ENCODE measurements at places on chromosomes 16 and 17. TPM values are rescaled to one million over a fixed set of nuclear protein-coding genes. Genes with fewer than 3 reads are reported as not detected.
A peak's percentile ranks its signal among the peaks of the same experiment; 100 is the strongest.

MATCAP1 gene
- 42.9 TPM for total RNA-seq

GRCh38 chr17:7156342-7156940 is 22.7 kb downstream of the ASGR1 start:
- H3K27me3 ChIP-seq, result no peaks in the 10 kb centered on the region
- no peaks in the 10 kb centered on the region for H3K4me1 ChIP-seq
- H3K36me3 ChIP-seq, result no peaks in the 10 kb centered on the region
- no peak for DNase-seq

DNA sequence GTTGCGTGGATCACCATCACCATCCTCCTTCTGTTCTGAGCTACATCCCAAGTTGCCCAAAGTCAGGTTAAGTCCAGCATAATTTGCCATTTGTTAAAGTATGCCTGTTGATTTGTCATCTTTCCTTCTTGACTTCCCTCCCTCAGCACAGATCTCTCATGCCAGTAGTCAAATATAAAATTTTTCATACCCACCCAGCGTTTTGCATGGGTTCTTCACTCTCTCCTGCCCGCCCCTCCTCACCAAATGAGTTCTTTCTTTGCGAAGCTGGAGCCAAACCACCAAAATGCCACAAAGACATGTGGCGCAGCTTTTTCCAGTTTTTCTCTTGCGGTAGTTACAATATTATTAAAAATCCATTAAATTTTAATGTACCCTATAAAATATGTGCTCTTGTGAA is 167.2 kb downstream of the MSI2 start:
- no peaks in the 10 kb centered on the region for H3K4me1 ChIP-seq
- H3K27ac ChIP-seq, result no peak overlapping the region
- no peak for DNase-seq
- no peak overlapping the region for H3K4me3 ChIP-seq

OR1A1 gene
- total RNA-seq, result not detected

DNA sequence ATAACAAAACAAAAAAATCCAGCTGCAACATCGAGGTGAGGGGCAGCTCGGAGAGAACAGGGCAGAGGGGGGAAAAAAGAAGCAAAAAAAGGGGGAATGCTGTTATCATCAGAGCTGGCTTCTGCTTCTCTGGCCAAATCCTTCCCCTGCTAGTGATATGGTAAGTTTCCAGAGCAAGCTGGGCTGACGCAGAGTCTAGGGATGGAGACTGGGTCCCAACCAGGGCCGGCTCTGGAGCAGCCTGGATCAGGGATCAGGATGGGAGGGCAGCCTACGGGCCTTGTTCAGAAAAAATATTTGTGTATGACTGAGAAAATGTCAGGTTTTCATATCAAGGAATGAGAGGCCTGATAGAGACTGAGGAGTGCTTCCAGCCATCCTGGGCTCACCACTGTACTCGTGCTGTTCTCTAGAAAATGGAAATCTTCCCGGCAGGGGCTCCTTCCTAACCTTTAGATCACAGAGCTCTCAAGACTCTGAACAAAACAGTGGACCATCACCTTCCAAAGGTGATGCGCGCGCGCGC is 726 bp upstream of the C1QTNF1 start:
- no peaks in the 10 kb centered on the region for H3K36me3 ChIP-seq
- peaks cover 61% of the 10 kb centered on the region for H3K4me1 ChIP-seq
- H3K4me3 ChIP-seq, result no peak overlapping the region
- H3K27me3 ChIP-seq, result peaks cover 5% of the 10 kb centered on the region

DGKE gene
- total RNA-seq, result 12.2 TPM

DNA sequence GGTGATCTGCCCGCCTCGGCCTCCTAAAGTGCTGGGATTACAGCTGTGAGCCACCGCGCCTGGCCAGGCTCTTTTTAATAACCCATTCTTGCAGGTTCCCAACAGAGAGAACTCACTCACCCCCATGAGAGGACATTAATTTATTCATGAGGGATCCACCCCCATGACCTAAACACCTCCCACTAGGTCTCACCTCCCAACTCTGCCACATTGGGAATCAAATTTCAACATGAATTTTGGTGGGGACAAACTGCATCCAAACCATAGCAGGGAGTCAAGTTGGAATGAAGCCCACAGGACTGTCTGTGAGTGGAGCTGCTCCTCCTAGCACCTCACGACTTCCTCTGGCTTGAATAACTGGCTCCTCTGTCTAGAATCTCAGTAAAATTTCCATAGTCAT is 85.5 kb downstream of the WWP2 start:
- H3K4me1 ChIP-seq, result peaks cover 22% of the 10 kb centered on the region
- no peak for DNase-seq
- H3K4me3 ChIP-seq, result no peak overlapping the region

DNA sequence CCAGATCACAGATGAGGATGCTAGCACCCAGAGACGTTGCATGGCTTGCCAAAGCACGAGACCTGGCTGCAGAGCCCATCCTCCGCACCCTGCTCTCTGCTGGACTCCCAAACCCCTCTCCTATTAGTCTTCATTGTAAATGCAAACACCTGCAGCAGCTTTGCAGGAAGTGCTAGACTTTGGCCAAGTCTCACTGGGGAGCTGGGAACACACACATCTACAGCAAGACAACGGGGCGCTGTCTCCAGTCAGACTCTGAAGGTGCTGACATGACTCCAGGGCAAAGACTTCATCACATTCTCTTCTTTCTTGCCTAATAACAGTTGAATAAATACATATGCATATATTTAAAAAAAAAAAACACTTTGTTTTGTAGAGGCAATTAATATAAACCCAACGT is 43.8 kb downstream of the CYTH1 start:
- no peak overlapping the region for H3K27ac ChIP-seq
- peaks cover 26% of the 10 kb centered on the region for H3K4me1 ChIP-seq
- H3K4me3 ChIP-seq, result no peak overlapping the region
- no peaks in the 10 kb centered on the region for H3K36me3 ChIP-seq

- H3K36me3 ChIP-seq, result no peaks in the 10 kb centered on the region
- H3K27me3 ChIP-seq, result no peaks in the 10 kb centered on the region
- H3K4me3 ChIP-seq, result no peak overlapping the region
Observed at GRCh38 chr16:83685615-83686165, 122.1 kb upstream of the HSBP1 start.

CIITA gene
- 38.7 TPM for total RNA-seq

KRTAP2-3 gene
- not detected for total RNA-seq

GRCh38 chr16:3349175-3349574 is 6.5 kb upstream of the OR2C1 start:
- no peak for DNase-seq
- no peak overlapping the region for H3K4me3 ChIP-seq
- H3K4me1 ChIP-seq, result no peaks in the 10 kb centered on the region
- no peaks in the 10 kb centered on the region for H3K27me3 ChIP-seq
- H3K36me3 ChIP-seq, result no peaks in the 10 kb centered on the region

VMO1 gene
- total RNA-seq, result 1.9 TPM

- H3K27ac ChIP-seq, result peak overlapping the region; percentile 83
- peaks cover 7% of the 10 kb centered on the region for H3K4me1 ChIP-seq
- no peak for DNase-seq
- no peaks in the 10 kb centered on the region for H3K27me3 ChIP-seq
- H3K4me3 ChIP-seq, result peak overlapping the region; percentile 70
Observed at GRCh38 chr17:62704381-62704971, 77.0 kb downstream of the MRC2 start.

TMIGD1 gene
- total RNA-seq, result not detected

DNA sequence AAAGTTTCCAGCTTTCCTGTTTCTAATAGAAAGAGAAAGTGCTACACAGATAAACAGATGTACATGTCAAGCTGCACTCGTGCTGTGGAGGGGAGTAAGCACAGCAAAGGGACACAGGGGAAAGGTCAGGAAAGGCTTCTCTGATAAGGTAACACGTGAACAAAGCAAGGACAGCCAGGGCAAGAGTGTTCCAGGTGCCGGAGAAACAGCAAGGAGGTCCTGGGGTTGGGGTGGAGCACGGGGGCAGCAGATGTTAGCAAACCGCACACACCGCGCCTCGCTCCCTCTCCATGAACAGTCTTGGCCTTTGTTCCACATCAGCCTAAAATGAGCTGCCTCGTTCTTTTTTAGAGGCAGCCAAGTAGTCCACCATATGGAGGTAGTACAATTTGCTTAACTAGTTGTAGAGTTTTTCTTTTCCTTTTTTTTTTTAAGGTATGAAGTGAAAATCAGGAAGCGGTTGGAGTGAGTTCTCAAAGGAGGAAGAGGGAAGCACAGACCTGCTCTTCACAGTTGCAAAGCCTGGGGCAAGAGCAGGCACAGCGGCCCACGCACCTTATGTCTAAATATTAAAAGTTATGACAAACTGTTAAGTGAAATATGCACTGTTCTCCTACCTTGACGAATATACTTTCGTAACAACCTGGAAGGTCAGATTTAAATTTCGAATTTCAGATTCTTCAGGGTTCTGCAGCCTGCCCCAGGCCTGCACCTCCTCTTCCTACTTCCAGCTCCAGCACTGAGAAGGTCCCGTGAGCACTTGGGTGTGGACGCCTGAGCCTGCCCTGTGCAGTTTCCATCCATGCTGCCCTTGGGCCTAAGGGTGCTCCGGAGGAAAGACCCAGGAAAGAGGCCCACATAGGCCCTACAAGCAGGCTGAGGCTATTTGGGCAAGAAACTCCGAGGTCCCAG is 41.5 kb upstream of the RPH3AL start:
- H3K4me3 ChIP-seq, result no peak overlapping the region
- H3K27ac ChIP-seq, result no peak overlapping the region
- no peaks in the 10 kb centered on the region for H3K27me3 ChIP-seq
- no peaks in the 10 kb centered on the region for H3K4me1 ChIP-seq

DNA sequence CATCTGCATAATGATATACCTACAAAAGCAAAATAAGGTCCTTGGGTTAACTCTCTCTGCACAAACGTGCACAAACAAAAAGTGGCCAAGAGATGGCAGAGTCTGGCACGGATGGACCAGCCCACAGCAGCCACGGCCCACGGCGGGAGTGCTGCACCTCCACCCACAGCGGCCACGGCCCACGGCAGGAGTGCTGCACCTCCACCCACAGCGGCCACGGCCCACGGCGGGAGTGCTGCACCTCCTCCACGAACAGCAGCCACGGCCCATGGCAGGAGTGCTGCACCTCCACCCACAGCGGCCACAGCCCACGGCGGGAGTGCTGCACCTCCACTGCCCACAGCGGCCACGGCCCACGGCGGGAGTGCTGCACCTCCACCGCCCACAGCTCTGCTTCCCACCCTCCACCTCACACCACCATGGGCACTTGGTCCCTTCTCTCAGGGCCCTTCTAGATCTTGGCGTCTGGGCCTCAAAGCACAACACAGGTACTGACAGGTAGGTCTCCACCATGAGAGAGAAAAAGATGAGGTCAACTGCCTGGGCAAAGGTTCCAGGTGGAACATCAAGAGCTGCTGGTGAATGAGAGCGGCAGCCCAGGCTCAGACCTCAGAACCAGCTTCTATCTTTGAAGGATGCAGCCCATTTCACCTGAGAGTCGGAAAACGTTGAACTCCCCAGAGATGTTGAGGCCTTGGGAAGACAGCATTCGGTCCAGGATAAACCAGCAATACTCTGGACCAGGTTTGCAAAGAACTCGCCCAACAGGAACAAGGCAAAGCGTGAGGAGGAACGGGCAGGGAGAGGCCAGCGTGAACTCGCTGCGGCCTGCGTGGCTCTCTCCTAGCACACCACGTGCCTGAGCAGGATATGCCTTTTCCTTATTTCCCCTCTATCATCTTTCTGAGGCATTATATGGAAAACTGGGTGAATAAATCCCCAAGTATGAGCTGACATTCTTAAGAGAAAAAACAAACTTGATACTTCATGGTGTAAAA is 124.5 kb downstream of the ZNF778 start:
- H3K36me3 ChIP-seq, result no peaks in the 10 kb centered on the region
- no peak for DNase-seq
- H3K4me3 ChIP-seq, result no peak overlapping the region
- H3K27me3 ChIP-seq, result no peaks in the 10 kb centered on the region

EFCAB13 gene
- total RNA-seq, result 15.1 TPM

GRCh38 chr16:63712725-63713124 is 1409.1 kb downstream of the CDH11 start:
- H3K27me3 ChIP-seq, result no peaks in the 10 kb centered on the region
- no peak for DNase-seq
- H3K36me3 ChIP-seq, result no peaks in the 10 kb centered on the region

- peaks cover 12% of the 10 kb centered on the region for H3K4me1 ChIP-seq
- H3K27ac ChIP-seq, result peak overlapping the region; percentile 60
- H3K27me3 ChIP-seq, result no peaks in the 10 kb centered on the region
- no peaks in the 10 kb centered on the region for H3K36me3 ChIP-seq
- no peak for DNase-seq
- peak overlapping the region; percentile 54 for H3K4me3 ChIP-seq
Observed at GRCh38 chr17:62653002-62653825, 25.7 kb downstream of the MRC2 start.

GRCh38 chr17:75645501-75645888 is 12.3 kb downstream of the SMIM5 start:
- peak overlapping the region; percentile 12 for H3K27ac ChIP-seq
- no peaks in the 10 kb centered on the region for H3K36me3 ChIP-seq

DNA sequence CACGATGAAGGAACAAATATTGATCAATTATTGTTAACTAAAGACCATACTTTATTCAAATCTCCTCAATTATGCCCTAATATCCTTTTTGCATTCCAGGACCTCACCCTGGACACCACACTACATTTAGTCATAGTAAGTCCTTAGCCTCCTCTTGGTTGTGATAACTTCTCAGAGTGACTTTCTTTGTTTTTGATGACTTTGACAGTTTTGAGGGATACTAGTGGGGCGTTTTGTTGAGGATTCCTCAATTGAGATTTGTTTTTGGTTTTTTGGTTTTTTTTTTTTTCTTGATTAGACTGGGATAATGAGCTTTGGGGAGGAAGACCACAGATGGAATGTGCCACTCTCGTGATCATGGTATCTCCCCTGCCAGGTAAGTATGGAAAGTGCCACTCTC is 105.5 kb downstream of the SOX9 start:
- no peaks in the 10 kb centered on the region for H3K27me3 ChIP-seq
- no peak for DNase-seq
- no peaks in the 10 kb centered on the region for H3K4me1 ChIP-seq
- no peak overlapping the region for H3K4me3 ChIP-seq
- H3K36me3 ChIP-seq, result no peaks in the 10 kb centered on the region
- H3K27ac ChIP-seq, result no peak overlapping the region

GRCh38 chr16:87093804-87094555 is 223.2 kb downstream of the C16orf95 start:
- H3K36me3 ChIP-seq, result no peaks in the 10 kb centered on the region
- H3K4me1 ChIP-seq, result peaks cover 2% of the 10 kb centered on the region
- H3K27me3 ChIP-seq, result no peaks in the 10 kb centered on the region
- no peak overlapping the region for H3K4me3 ChIP-seq
- DNase-seq, result no peak

NXN gene
- total RNA-seq, result 13.4 TPM

DNA sequence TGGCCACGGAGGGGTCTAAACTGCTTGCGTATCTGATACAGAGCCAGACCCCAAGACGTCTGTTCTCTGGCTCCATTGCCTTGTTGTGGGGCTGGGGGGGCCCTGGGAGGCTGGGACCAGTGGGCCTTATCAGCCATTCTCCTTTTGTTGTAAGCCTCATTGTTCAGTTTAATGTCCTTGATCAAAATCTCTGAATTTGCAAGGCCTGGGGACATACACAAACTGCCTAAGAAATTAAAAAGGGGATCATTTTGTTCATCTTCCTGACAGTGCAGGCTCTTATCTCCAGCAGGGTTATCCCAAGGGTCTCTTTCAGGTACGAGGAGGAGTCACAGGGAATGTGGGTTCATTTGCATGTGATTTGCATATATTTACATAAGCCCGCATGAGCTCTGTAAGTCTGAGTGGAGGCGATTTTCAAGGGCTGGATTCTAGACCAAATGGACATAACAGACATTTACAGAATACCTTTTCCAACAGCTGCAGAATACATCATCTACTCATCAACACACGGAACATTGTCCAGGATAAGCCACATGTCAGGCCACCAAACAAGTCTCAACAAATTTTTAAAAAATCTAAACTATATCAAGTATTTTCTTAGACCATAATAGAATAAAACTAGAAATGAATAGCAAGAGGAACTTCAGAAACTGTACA is 269.8 kb downstream of the RBFOX1 start:
- DNase-seq, result no peak
- H3K27me3 ChIP-seq, result no peaks in the 10 kb centered on the region
- no peaks in the 10 kb centered on the region for H3K4me1 ChIP-seq
- H3K4me3 ChIP-seq, result no peak overlapping the region
- H3K27ac ChIP-seq, result no peak overlapping the region
- no peaks in the 10 kb centered on the region for H3K36me3 ChIP-seq

CCL5 gene
- total RNA-seq, result 1.1 TPM

Data from tibial nerve (tissue), 4 donors.